ENCODE measurements at places on chromosomes 5 and 9. TPM values are rescaled to one million over a fixed set of nuclear protein-coding genes. Genes with fewer than 3 reads are reported as not detected.

The POU5F2 gene
- total RNA-seq = not detected

The BHMT2 gene
- total RNA-seq = not detected

The LCN2 gene
- total RNA-seq = 3.3 TPM

The GMCL2 gene
- total RNA-seq = not detected

The SOX30 gene
- 0.07 TPM for total RNA-seq

The DNAI1 gene
- total RNA-seq = 0.37 TPM

The SGCD gene
- total RNA-seq = 3.7 TPM

The EQTN gene
- not detected for total RNA-seq

The NR4A3 gene
- 2.0 TPM for total RNA-seq

The FGFR4 gene
- total RNA-seq = 23.4 TPM

The SLC25A2 gene
- total RNA-seq = not detected

The BARHL1 gene
- total RNA-seq = not detected

The CCDC183 gene
- total RNA-seq = 0.31 TPM

The SLC38A9 gene
- 22.2 TPM for total RNA-seq

The ADGRD2 gene
- not detected for total RNA-seq

The ADCY2 gene
- not detected for total RNA-seq

The EEIG1 gene
- total RNA-seq = 65.8 TPM

The NR6A1 gene
- 1.7 TPM for total RNA-seq

The OLFML2A gene
- 18.2 TPM for total RNA-seq

The PLEKHG4B gene
- 0.78 TPM for total RNA-seq

Data from A549 treated with CpdA at 1 μM for 4 hours (cell line).